AG09309 (cell line): ENCODE measurements at places on chromosomes 3 and 15.
A peak's percentile ranks its signal among the peaks of the same experiment; 100 is the strongest.

- DNase-seq = no peak
Measured at GRCh38 chr3:160135851-160136250, 89.4 kb upstream of the C3orf80 start.

DNA sequence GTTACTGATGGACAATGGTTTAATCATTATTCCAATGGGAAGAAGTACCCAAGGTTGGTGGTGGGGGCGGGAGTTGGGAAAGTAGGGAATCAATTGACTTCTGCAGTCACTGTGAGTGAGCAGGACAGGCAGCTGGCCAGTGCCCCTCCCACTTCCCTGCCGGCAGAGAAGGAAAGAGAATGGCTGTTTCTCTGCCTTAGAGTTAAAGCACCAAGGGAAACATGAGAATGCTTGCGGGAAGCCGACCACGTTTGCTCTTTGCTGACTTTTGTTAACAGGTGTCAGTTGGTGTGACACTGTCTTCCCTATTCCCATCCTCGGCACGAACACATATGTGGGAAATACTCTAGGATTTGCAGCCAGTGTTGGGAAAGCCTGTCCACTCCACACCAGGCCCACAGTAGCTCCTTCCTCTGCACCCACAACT is 33.5 kb upstream of the MFSD1 start:
- DNase-seq = no peak

DNA sequence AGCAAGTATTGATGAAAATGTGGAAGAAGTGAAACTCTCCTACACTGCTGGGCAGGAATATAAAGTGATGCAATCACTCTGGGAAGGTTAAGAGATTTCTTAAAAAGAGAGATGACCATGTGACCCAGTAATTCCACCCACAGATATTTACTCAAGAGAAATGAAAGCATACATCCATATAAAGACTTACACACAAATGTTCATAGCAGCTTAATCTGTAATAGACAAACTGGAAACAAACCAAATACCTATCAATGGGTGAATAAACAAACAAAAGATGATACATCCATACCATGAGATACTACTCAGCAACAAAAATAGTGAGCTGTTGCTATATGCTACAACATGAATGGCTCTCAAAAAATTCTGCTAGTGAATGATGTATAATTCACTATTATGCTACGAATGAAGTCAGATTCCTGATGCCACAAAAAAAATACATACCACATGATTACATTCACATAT is 463.3 kb downstream of the MAGI1 start:
- DNase-seq = peak; percentile 28

- no peak for DNase-seq
Measured at GRCh38 chr15:31083370-31083780, 18.1 kb downstream of the TRPM1 start.

- peak; percentile 10 for DNase-seq
Measured at GRCh38 chr15:41258750-41259471, 27.8 kb downstream of the CHP1 start.

DNA sequence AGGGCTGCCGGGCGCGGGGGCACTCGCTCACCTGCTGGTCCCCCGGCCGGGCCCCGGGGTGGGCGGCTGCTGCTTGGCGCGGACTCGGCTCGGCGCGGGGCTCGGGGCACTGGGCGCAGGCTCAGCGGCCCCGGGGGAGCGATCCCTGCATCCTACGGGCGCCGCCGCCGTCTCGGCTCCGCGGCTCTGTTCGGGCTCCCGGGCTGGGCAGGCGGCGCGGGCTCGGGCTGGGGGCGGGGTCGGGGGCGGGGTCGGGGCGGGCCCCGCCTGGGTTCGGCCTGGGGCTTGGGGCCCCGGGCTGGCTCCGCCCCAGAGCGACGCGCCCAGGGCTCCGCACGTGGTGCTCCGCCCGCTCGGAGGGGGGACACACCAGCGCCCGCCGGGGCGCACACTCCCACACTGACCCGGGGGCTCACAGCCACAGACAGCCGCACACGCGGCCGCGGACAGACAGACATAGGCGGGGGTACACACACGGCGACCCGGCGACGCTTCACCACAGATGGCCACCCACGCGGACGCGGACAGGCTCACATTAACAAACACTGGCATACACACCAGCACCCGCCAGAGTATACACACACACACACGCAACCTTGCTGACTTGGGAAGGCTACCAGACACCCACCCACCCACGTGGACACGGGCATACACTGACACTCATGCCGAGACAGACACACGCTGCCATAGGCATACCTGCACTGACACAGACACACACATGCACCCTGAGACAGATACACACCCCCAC is at the start of gene SCN5A:
Gene SCN5A (minus strand): TSS at position 188 of the 748 bp plus-strand sequence. CDS start 16,380 bp downstream, outside the sequence.
- DNase-seq = no peak

GRCh38 chr3:12679468-12679867 is 15.6 kb upstream of the RAF1 start:
- DNase-seq = no peak

DNA sequence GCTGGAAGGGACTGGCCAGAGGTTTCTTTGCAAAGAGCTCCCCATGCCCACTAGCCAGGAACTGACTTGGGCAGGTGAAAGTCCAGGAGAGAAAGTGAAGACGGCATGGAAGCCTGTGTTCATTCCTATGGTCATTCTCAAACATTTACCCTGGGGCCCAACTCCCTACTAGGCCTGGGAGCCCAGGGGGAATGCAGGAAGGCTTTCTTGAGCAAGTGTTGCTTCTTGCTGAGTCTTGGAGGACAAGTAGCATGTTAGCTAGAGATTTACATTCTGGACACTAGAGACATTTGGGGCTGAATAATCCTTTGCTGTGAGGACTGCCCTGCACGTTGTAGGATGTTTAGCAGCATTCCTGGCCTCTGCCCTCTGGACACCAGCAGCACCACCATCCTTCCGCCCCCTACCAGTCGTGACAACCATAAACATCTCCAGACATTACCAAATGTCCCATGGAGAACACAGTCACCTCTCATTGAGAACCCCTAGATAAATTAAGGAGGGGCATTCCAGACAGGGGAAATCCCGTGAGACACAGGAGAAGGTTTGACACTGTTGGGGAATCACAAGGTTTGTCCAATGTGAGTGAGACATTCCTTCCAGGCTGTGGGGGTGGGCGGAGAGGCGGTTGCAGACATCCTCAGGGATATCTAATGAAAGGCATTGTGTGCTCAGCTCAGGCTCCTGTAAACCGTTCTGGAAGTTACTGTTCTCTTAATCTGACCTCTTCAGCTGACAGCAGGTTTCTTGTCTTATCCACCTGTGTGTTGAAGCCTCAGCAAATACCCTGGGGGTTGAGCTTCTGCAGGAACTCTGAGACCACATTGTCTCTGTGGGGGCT is 236.2 kb downstream of the TLE3 start:
- no peak for DNase-seq

- DNase-seq = no peak
Measured at GRCh38 chr3:192408647-192409200, 318.6 kb downstream of the FGF12 start.

DNA sequence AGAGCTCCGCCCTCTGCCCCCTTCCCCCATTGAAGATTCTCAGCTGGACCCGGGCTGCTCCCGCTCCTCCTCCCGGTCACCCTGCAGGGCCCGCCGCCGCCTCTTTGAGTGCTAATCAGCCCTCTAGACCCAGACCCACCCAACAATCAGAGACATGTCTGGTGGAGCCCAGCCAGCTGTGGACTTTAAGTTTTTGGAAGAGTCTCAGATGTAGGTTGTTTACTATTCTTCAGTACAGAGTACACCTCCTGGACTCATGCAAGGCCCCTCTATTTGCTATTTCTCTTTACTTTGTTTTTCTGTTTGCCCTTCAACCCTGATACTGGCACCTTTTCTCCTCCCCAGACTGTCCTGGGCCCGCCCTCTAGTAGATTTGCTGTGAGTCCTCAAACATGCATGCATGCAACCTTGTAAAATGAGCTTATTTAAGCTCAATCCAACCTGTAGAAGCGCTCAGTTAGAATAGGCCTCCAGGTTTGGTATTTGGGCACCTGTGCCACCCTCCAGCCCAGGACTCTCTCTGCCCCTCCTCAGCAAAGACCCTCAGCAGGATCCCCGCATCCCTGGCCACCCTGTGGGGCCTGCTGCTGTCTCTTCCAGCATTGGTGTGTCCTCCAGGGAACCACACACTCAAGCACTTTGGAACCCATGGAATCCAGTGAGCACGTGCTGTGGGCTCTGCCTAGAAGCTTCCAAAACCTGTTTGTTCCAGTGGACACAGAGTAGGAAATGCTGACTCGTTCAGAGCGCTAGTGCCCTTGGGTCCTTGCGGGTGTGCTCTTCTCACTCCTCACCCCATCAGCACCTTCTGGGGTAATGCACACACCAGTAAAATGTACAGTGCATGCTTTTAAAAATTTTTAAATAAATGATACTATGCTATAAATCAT is 4.6 kb downstream of the PRR23E start:
- no peak for DNase-seq

GRCh38 chr3:63580151-63580550 is 72.3 kb upstream of the SNTN start:
- DNase-seq = no peak
